ENCODE measurements at places on chromosomes 16 and 17.

GRCh38 chr16:28495098-28495793, 803 bp downstream of the APOBR start:
- no peak overlapping the region for H3K27ac ChIP-seq
- DNase-seq, result no peak
- no peaks in the 10 kb centered on the region for H3K27me3 ChIP-seq
- no peak overlapping the region for H3K4me3 ChIP-seq

- peak overlapping the region; percentile 39 for H3K4me3 ChIP-seq
- H3K4me1 ChIP-seq, result peaks cover 2% of the 10 kb centered on the region
- H3K27ac ChIP-seq, result no peak overlapping the region
- no peaks in the 10 kb centered on the region for H3K27me3 ChIP-seq
- no peak for DNase-seq
- H3K36me3 ChIP-seq, result peaks cover 14% of the 10 kb centered on the region
These were observed 922 bp downstream of the FBXL19 start for GRCh38 chr16:30924076-30924912.

GRCh38 chr17:47368262-47368661, 44.5 kb downstream of the EFCAB13 start:
- no peak overlapping the region for H3K4me3 ChIP-seq
- DNase-seq, result no peak
- no peaks in the 10 kb centered on the region for H3K27me3 ChIP-seq

- H3K36me3 ChIP-seq, result no peaks in the 10 kb centered on the region
- H3K27me3 ChIP-seq, result no peaks in the 10 kb centered on the region
- no peak for DNase-seq
- no peak overlapping the region for H3K27ac ChIP-seq
- peaks cover 39% of the 10 kb centered on the region for H3K4me1 ChIP-seq
These were observed 16.4 kb downstream of the IGF2BP1 start for GRCh38 chr17:49013311-49014213.

DNA sequence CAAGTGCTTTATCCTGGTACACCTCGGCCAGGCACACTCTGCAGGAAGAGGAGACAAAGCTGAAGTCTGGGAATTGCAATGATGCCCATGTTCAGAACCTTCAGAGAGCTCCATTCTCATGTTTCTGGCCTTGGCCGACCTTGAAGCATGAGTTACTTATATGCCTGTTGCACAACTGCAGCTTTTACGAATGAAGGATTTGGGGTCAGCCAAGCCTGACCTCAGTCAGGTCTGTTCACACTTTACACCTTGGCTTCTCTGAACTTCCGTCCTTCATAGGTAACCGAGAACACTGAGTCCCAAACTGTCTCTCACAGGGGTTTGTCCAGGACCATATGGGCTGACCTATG, 66.7 kb downstream of the GTF3C1 start:
- H3K36me3 ChIP-seq, result peaks cover 55% of the 10 kb centered on the region
- no peak overlapping the region for H3K4me3 ChIP-seq
- H3K4me1 ChIP-seq, result no peaks in the 10 kb centered on the region
- no peaks in the 10 kb centered on the region for H3K27me3 ChIP-seq
- no peak for DNase-seq
- no peak overlapping the region for H3K27ac ChIP-seq

- H3K4me1 ChIP-seq, result peaks cover 3% of the 10 kb centered on the region
- no peaks in the 10 kb centered on the region for H3K36me3 ChIP-seq
- no peak overlapping the region for H3K27ac ChIP-seq
- no peak for DNase-seq
These were observed 39.8 kb downstream of the KIAA0513 start for GRCh38 chr16:85067426-85067825.

- DNase-seq, result no peak
- no peak overlapping the region for H3K4me3 ChIP-seq
- H3K27me3 ChIP-seq, result no peaks in the 10 kb centered on the region
- no peaks in the 10 kb centered on the region for H3K4me1 ChIP-seq
These were observed 1393.3 kb downstream of the CDH8 start for GRCh38 chr16:60642956-60643355.

DNA sequence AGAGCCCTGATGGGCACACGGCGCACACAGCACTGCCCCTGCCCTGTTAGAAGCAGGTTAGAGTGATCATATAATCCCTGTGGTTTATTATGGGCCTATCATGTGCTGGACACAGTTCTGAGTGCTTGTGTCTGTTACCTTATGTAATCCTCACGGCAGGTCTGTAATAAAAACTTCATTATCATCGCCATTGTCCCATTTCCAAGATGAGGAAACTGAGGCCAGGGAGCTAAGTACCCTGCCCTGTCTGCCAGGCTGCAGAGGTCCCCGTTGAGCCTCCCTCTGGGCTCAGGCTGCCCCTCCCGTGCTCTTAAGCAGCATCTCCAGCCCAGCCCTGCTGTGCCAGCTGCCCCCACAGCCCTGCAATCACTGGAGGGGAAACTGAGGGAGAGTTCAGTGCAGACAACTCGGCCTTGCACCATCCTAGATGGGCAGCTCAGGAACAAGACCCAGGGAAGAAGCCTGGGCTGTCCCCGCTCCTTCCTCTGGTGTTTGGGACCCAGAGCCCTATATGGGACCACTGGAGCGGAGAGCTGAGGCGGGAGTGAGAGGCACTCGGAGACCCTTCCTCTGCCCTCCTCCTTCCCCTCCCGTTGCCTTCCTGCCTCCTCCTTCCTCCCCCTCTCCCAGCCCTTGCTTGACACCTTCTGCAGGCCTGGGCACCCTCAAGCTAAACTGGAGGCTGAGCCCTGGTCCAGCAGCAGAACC, 42.0 kb downstream of the WNT3 start:
- H3K36me3 ChIP-seq, result no peaks in the 10 kb centered on the region
- peaks cover 2% of the 10 kb centered on the region for H3K27me3 ChIP-seq
- no peak overlapping the region for H3K27ac ChIP-seq
- no peak for DNase-seq
- no peak overlapping the region for H3K4me3 ChIP-seq

DNA sequence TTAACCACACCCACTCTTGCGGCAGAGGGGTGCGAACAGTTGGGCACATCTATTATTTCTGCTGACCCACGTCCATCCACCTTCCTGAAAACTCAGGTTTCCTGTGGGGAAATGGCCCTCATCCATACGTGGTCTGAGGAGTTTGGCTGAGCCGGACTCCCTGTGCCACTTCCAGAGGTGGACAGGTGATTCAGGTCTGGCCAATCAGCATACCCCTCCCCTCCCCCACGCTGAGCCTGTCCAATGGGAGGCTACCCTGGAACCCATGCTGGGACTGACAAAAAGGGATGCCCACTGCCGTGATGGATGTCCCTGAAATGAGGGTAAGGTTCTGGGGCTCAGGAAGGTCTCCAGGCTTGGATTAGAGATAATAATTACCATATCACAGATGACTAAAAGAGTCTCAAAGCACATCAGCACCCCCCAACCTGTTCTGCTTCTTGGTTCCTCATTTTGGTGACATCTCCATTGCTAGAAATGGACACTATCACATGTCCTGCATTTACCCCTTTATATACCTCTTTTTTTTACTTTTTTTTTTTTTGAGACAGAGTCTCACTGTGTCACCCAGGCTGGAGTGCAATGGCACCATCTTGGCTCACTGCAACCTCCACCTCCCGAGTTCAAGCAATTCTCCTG, 5.3 kb upstream of the MAPK7 start:
- no peaks in the 10 kb centered on the region for H3K27me3 ChIP-seq
- H3K36me3 ChIP-seq, result no peaks in the 10 kb centered on the region
- H3K4me1 ChIP-seq, result no peaks in the 10 kb centered on the region
- no peak overlapping the region for H3K4me3 ChIP-seq
- no peak overlapping the region for H3K27ac ChIP-seq

GRCh38 chr17:29594519-29595090, 1.7 kb downstream of the ANKRD13B start:
- H3K4me3 ChIP-seq, result no peak overlapping the region
- no peak for DNase-seq
- peak overlapping the region; percentile 1 for H3K27ac ChIP-seq
- H3K36me3 ChIP-seq, result no peaks in the 10 kb centered on the region
- H3K27me3 ChIP-seq, result no peaks in the 10 kb centered on the region
- H3K4me1 ChIP-seq, result peaks cover 42% of the 10 kb centered on the region

DNA sequence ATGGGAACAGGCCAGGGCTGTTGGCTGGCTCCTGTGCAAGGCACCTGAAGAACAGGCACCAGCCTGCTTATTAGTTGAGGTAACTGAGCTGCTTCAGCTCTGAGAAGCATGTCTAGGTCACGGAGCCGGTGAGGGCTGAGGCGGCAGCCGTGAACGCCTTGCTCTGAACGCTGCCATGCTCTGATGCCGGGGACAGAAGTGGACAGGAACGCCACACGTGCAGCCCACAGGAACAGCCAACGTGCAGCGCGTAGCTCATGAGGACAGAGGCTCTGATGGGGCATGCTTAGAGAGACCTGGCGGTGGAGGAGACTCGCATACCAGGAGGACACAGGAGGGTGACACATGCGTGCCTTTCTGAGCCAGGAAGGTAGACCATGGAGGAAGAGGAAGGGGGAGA, 25.6 kb downstream of the USP22 start:
- no peak overlapping the region for H3K4me3 ChIP-seq
- H3K36me3 ChIP-seq, result peaks cover 68% of the 10 kb centered on the region
- DNase-seq, result no peak
- no peaks in the 10 kb centered on the region for H3K4me1 ChIP-seq
- H3K27ac ChIP-seq, result no peak overlapping the region

GRCh38 chr17:48498164-48498850, 32.5 kb downstream of the HOXB1 start:
- no peak overlapping the region for H3K4me3 ChIP-seq
- H3K36me3 ChIP-seq, result no peaks in the 10 kb centered on the region
- H3K27ac ChIP-seq, result no peak overlapping the region
- H3K27me3 ChIP-seq, result peaks cover 10% of the 10 kb centered on the region
- no peak for DNase-seq

- H3K36me3 ChIP-seq, result no peaks in the 10 kb centered on the region
- peak overlapping the region; percentile 96 for H3K27ac ChIP-seq
- peak overlapping the region; percentile 94 for H3K4me3 ChIP-seq
- no peaks in the 10 kb centered on the region for H3K27me3 ChIP-seq
- peak; percentile 66 for DNase-seq
- peaks cover 18% of the 10 kb centered on the region for H3K4me1 ChIP-seq
These were observed 787 bp downstream of the CTCF start for GRCh38 chr16:67562918-67563707.

DNA sequence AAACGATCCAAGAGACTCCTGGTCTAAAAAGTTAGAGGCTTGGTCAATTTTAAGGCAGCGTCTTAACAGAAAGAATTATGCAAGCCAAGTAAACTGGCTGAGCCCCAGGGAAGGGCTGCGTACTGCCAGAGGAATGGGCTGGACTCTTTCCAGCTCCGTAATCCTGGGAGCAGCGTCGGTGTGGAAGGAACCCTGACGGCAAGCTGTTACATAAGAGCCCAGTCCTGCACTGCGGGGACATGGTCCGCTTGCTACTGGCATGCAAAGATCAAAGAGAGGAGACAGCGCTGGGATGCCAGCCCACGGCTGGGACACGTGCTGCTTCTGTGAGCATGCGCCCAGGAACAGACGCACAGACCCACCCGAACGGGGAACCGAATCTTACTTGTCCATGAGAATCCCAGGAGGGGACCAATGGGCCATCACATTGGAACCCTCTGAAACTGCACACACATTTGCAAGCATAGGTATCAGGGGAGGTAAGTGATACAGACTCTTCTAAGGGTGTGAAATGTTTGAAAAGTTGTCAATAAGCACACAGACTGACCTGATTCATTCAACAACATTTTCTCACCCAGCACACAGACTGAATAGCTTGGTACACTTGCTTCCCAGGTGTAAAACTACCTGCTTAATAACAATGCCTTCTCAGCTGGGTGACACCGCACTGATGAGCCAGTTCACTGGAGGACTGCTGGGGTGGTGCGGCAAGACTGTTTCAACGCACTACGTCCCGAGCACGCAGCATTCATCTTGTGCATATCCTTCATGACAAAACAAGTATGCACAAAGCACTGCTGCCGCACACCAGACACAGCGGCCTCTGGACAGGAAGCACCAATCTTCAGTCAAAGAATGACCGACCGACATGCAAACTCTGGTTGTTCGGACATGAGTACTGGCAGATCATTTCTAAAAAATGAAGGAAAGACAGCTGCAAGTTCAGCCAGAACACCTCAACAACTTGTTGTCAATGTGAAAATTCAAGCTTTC, 94.9 kb downstream of the ANKRD11 start:
- H3K4me3 ChIP-seq, result no peak overlapping the region
- peaks cover 15% of the 10 kb centered on the region for H3K4me1 ChIP-seq
- DNase-seq, result peak; percentile 62
- peak overlapping the region; percentile 14 for H3K27ac ChIP-seq

DNA sequence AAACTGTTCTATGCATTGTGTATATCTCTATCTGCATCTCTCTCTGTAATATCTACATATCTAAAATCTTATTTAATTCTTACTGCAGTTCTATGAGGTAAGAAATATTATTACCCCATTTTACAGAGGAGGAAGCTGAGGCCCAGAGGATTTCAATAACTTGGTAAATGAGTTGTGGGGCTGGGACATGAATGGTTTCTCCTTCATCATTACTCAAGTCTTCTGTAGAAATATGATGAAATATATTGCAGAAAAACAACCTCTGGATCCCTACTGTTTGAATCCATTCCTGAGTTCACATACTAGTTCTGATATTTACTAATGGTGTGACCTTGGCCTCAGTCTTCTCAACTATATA, 45.5 kb upstream of the NLK start:
- H3K4me3 ChIP-seq, result no peak overlapping the region
- no peaks in the 10 kb centered on the region for H3K27me3 ChIP-seq
- no peak overlapping the region for H3K27ac ChIP-seq
- no peaks in the 10 kb centered on the region for H3K36me3 ChIP-seq
- peaks cover 5% of the 10 kb centered on the region for H3K4me1 ChIP-seq

GRCh38 chr16:56907401-56907800, 24.5 kb upstream of the HERPUD1 start:
- no peaks in the 10 kb centered on the region for H3K27me3 ChIP-seq
- H3K36me3 ChIP-seq, result no peaks in the 10 kb centered on the region
- no peaks in the 10 kb centered on the region for H3K4me1 ChIP-seq
- H3K4me3 ChIP-seq, result no peak overlapping the region

GRCh38 chr16:81429045-81429521, 15.5 kb upstream of the CMIP start:
- no peaks in the 10 kb centered on the region for H3K27me3 ChIP-seq
- peak; percentile 70 for DNase-seq
- H3K4me1 ChIP-seq, result no peaks in the 10 kb centered on the region
- no peaks in the 10 kb centered on the region for H3K36me3 ChIP-seq
- no peak overlapping the region for H3K27ac ChIP-seq

DNA sequence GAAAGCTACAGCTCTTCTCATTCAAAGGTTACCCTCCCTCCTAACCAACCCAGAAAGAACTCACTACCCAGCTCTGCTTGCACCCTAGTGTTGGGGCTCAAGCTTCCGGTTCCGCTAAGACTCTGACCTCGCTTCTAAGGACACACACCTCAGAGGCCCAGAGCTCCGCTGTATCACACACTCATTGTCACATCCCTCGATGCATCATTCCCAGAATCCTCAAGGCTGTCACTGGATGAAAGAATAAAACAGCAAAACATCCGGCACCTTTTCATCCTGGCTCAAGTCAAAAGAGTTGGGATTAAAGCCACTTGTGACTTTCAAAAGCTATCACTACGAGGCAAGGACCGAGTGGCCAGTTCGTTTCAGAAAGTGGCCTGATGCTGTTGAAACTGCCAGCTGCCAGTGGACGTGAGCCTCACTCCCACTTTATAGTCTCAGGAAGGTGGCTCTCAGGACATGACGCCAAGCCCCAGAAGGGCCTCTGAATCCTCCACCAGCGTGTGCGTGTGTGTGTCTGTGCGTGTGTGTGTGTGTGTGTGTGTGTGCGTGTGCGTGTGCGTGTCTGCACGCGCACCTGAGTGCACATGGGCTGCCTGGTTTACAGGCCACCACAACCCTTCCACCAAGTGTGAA, 29.0 kb downstream of the ZFHX3 start:
- no peaks in the 10 kb centered on the region for H3K27me3 ChIP-seq
- no peak overlapping the region for H3K4me3 ChIP-seq
- peaks cover 30% of the 10 kb centered on the region for H3K4me1 ChIP-seq
- peak overlapping the region; percentile 78 for H3K27ac ChIP-seq
- H3K36me3 ChIP-seq, result no peaks in the 10 kb centered on the region
- no peak for DNase-seq
